ENCODE measurements at places on chromosomes 1 and 21. TPM values are rescaled to one million over a fixed set of nuclear protein-coding genes. Genes with fewer than 3 reads are reported as not detected.

PTGFRN gene
- 39.6 TPM for total RNA-seq

AXDND1 gene
- not detected for total RNA-seq

KLHDC7A gene
- total RNA-seq: 10.9 TPM

OLIG2 gene
- 0.60 TPM for total RNA-seq

SLC45A3 gene
- 14.8 TPM for total RNA-seq

BRDT gene
- 0.13 TPM for total RNA-seq

LAMC2 gene
- total RNA-seq: 7.9 TPM

PTPRU gene
- 75.4 TPM for total RNA-seq

IGSF3 gene
- total RNA-seq: 32.4 TPM

PTPN7 gene
- 0.98 TPM for total RNA-seq

CR1L gene
- total RNA-seq: 12.5 TPM

TMEM269 gene
- total RNA-seq: 0.73 TPM

MROH7 gene
- 0.41 TPM for total RNA-seq

RHD gene
- total RNA-seq: not detected

TRIM58 gene
- total RNA-seq: 1.6 TPM

SPRTN gene
- total RNA-seq: 14.6 TPM

CHIA gene
- not detected for total RNA-seq

TRAF3IP3 gene
- 0.71 TPM for total RNA-seq

EXO1 gene
- 31.7 TPM for total RNA-seq

DAB1 gene
- 12.3 TPM for total RNA-seq

SEMA4A gene
- total RNA-seq: 8.7 TPM

OR2M3 gene
- total RNA-seq: not detected

RABGAP1L gene
- 76.9 TPM for total RNA-seq

PNRC2 gene
- 133 TPM for total RNA-seq

ADSS2 gene
- total RNA-seq: 72.4 TPM

AMY1B gene
- not detected for total RNA-seq

DISC1 gene
- total RNA-seq: 6.6 TPM

CDK11A gene
- total RNA-seq: 52.0 TPM

DYNLT5 gene
- total RNA-seq: 1.6 TPM

UBXN10 gene
- 0.76 TPM for total RNA-seq

EXO5 gene
- 9.8 TPM for total RNA-seq

SYCP1 gene
- total RNA-seq: 0.34 TPM

TINAGL1 gene
- 8.4 TPM for total RNA-seq

ZZZ3 gene
- total RNA-seq: 47.5 TPM

RHBDL2 gene
- total RNA-seq: 0.26 TPM

OR2T11 gene
- not detected for total RNA-seq

TNN gene
- 0.23 TPM for total RNA-seq

GREM2 gene
- total RNA-seq: 0.17 TPM

DIPK1A gene
- total RNA-seq: 4.7 TPM

USH2A gene
- total RNA-seq: 0.37 TPM

PLA2G2D gene
- not detected for total RNA-seq

TNFRSF9 gene
- total RNA-seq: not detected

FCRL4 gene
- total RNA-seq: not detected

RNPC3 gene
- 16.4 TPM for total RNA-seq

LORICRIN gene
- not detected for total RNA-seq

B4GALT2 gene
- 66.9 TPM for total RNA-seq
